ENCODE measurements at places on chromosomes 12 and 14. TPM values are rescaled to one million over a fixed set of nuclear protein-coding genes. Genes with fewer than 3 reads are reported as not detected.

Gene SYCP3
- total RNA-seq, result not detected

Gene COX8C
- not detected for total RNA-seq

DNA sequence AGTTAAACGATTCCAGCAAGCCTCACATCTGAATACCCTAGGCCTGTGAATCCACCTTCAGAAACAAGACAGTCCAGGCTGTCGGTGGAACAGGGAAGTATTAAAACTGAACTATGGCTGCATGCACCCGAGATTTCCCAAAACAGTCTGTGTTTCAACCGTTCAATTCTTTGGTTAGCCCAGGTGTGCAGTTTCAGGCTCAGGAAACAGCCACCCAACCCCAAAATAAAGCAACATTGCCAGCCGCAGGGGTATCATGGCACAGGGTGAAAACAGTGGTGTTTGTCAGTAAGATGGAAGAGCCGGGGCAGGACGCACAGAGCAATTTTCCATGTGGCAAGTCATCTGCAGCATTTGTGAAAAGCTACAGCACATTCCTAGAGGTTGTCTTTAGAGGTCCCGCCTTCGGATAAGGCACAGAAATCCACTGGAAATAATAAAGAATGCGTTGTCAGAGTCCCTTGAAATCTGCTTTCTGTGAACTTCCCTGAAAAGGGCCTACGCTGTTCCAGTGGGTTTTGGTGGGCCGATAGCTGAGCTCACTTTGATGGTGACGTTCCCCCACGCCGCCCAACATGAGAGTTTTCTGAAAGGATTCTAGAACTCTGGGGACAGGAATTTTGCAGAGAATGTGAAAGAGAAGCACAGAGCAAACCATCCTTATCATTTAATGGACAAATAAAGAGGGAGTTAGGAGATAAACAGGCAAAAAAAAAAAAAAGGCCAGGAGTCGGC is 84.9 kb downstream of the BCL11B start:
- DNase-seq, result no peak

GRCh38 chr12:69392179-69392928 is 32.8 kb downstream of the YEATS4 start:
- no peak for DNase-seq

- DNase-seq, result no peak
These were observed 65.4 kb upstream of the SAV1 start for GRCh38 chr14:50733494-50733893.

Gene KRT83
- not detected for total RNA-seq
